ENCODE measurements at places on chromosomes 13 and 19. TPM values are rescaled to one million over a fixed set of nuclear protein-coding genes. Genes with fewer than 3 reads are reported as not detected.

ZNF649 gene
- 30.1 TPM for polyA plus RNA-seq

GJA3 gene
- polyA plus RNA-seq, result 11.5 TPM

CAMSAP3 gene
- 28.6 TPM for polyA plus RNA-seq

FUT2 gene
- polyA plus RNA-seq, result 5.8 TPM

- DNase-seq, result no peak
Observed at GRCh38 chr13:99626461-99627082, 125.3 kb downstream of the TM9SF2 start.

DNA sequence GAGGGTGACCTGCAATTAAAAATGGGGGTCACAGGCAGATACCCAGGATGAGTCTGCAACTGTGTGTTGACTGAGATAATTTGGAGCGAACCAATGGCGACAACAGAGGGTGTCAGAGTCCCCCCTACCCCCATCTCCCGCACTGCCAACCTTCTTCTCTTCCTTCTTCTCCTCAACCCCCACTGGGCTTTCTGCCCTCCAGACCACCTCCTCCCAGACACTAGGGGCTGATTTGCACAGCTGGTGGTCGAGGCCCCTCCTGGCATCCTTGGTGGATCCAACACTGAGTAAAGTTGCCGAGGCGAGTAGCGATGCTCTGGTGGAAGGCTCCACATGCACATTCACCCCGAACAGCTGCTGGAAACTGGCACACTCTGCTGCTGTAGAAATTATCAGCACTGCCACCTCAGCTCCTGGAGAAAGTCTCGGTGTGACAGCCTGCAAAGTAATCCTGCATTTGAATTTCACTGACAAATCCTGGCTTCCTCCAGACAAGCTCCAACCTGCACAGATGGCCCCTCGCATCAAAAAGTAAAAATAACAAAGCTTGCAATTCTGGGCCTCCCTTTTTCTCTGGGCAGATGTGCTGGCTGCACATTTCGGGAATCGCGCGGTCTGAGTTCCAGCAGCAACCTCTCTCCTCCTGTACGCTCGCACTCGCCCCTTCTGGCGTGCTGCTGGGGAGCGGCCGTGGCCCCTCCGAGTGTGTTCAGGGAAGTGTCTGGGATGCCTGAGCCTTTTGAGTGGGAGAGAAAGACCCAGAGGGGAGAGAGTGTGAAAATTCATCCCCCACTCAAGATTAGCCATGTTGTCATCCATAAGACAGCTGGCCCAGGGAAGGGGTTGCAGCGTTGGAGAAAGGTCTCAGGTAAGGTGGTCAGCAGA, 28.5 kb downstream of the CCNE1 start:
- no peak for DNase-seq

DNA sequence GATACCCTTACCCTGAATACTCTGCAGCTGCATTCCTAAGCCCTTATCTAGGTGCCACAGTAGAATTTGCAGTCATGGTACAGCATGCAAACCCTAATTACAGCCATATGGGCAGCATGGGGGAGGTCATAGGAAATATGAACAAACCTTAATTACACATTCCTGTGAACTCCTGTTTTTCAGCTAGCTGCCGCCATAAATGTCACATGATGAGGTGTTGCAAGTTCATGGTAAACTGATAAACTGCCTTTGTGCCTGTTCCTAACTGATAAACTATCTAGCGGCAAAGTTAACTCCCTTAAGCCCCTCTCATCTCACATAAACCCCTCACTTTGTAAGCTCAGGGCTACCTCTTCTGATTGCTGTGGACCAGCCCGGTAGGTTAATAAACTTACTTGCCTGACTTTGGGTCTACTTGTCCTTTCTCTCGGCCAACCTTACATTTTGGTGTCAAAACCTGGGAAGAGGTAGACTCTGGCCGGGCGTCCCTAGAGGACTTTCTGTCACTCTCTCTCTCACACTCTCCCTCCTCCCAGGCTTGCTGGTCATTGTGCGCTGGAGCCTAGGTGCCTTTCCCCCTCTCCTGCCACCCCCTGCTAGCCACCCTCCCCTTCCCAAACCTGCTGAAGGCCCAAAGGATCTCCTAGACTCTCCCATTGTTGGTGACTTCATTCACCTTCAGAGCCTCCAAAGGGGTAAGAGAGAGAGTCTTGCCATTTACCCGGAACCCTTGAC, 43.3 kb downstream of the ZNF93 start:
- DNase-seq, result no peak

DNA sequence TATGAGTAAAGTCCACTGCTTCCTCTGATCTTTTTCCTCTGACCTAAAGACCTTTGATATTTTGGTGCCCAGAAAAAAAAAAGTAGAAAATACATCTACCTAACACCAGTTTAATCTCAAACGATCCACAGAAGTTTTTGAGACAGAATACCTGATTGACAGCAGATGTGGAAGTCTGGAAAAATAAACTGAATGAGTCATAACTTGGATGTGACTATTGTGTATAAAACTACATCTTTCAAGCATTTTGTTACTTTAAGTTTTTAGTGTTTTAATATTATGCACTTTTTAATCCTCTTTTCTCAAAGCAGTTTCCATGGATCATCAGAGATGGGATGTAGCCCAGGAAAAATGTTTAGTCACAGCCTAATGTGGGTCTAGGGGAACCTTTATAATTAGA, 216.1 kb downstream of the SLITRK1 start:
- no peak for DNase-seq

DNA sequence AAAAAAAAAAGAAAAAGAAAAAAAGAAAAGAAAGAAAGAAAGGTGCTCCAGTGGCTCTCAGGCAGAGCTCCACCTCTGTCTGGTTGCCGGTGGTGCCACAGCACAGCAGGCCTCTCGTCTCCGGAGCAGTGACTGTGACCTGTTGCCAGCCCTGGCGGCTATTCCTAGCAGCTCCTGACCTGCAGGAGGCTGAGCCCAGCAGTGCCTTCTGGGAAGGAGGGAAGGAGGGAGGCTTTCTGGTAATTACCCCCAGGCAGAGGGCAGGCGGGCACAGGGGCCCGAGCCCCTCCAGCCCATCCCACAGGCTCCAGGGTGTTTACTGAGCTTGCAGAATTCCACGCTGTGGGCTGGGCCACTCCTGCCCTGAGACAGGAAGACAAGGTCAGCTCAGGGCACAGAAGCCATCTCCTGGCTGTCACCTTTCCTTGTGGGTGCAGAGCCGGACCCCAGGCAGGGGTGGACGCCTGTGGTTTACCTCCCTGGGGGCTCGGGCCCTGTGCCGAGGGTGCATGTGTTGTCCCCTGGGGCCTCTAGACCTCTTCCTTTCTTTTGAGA, 77.9 kb downstream of the GNG7 start:
- no peak for DNase-seq

GRCh38 chr13:75889427-75889826, 253.3 kb downstream of the LMO7 start:
- DNase-seq, result no peak
